Activated naive CD4-positive, alpha-beta T cell (primary cell): ENCODE measurements at places on chromosomes 4 and X.
A peak's percentile ranks its signal among the peaks of the same experiment; 100 is the strongest.

DNA sequence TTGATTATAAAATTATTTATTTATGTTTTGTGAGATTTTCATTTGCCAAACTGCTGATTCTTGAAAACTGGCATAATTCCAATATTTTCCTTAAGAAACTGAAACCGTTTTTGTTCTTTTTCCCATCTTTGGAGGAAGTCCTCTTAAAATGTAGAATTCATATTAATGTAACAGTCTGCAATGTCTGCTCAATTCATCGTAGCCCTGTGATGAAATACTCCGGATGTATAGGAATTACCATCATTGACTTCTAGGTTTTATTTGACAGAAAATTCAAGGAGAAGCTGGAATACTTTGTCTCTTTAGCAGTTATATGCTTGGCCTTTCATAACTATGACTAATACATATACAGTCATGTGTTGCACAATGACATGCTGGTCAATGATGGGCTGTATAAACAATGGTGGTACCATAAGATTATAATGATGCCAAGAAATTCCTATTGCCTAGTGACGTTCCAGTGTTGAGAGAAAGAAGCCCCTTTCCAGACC lies 185.0 kb upstream of the GPRIN3 start:
- no peak for DNase-seq

DNA sequence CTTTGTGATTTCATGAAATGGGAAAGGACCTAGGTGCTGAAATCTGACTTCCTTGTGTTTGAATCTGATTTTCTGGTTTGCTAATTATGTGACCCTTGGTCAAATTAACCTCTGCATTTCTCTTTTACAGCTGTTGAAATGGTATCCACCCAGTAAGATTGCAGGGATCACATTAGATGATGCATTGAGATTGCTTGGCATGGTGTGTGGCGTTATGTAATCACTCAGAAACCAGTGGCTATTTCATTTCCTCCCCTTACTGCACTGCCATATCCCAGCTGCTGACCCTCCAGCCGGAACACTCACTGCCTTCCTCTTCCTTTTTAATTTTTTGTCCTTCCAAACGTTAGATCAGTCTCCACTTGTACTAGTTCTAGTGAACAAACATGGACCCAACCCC lies 79.0 kb downstream of the KLHL8 start:
- no peak for DNase-seq

DNA sequence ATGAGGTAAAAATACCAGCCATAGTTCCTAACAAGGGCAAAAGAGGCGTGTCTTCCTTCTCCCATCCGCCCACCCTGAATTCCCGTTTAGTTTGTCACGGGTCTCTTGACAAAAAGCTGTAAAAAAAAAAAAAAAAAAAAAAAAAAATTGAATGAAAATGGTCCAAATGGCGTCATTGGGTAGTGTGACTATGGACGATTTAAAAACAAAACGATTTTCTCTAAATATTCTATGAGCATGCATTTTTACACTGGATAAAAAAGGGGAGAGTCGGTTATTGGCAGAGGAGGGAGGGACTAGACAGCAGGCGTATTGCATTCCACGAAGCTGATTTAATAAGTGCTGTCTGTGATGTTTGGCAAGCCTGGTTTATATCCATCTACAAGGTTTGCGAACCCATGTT lies at the start of gene FAM133A:
TSS of gene FAM133A (plus strand) at position 338 of the 403 bp plus-strand sequence. CDS start 35,214 bp downstream, outside the sequence.
- DNase-seq: no peak

GRCh38 chr4:1683261-1683735 lies 815 bp downstream of the FAM53A start:
- no peak for DNase-seq

- DNase-seq: no peak
Measured at GRCh38 chr4:185534866-185535611, at the start of gene PDLIM3. Gene PDLIM3, minus strand, starts transcription at chr4:185535507. Its CDS starts 73 bp downstream, at chr4:185535434.

GRCh38 chrX:132004728-132005127 lies 18.4 kb upstream of the STK26 start:
- no peak for DNase-seq

- DNase-seq: no peak
Measured at GRCh38 chr4:126955292-126956183, 677.2 kb upstream of the INTU start.

DNA sequence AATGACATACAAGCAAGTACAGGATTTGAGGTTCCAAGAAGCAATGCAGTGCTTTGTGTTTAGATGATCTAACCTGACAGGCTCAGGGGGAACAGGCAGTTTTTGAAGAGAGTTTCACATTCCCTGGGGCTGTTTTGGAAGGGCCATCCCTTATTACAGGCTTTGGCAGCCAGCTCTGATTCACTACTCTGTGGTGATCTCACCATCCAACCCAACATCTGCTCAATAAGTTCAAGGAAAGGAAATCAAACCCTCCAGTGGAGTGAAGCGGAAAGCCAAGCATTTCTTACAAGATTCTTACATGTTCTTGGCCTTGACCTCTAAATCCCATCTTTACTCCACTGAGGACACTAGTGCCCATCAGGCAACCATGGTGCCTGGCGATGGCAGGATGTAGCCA lies 7.5 kb downstream of the IDS start:
- no peak for DNase-seq

- DNase-seq: no peak
Measured at GRCh38 chr4:183284258-183284785, 35.8 kb downstream of the CLDN22 start.

GRCh38 chr4:188869581-188869980 lies 730.3 kb downstream of the TRIML1 start:
- DNase-seq: no peak

DNA sequence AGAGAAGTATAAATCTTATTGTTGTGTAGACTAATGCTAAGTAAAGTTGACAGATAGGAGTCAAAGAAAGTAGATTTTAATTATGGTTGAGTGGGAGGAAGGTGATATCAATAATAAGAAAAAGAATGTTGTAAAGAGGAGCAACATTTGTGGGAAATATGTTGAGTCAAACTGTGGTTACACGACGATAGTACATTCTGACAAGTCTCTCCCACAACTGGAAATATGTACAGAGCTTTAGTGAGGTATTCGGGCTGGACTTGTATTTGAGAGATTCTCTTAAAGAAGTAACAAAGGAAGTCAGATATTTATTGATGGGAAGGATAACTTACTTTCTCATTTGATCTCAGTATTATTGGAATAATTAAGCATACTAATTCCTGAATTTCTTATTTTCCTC lies 525.3 kb upstream of the MAGEB2 start:
- DNase-seq: no peak

GRCh38 chr4:589219-589963 lies 13.3 kb upstream of the TMEM271 start:
- no peak for DNase-seq

- no peak for DNase-seq
Measured at GRCh38 chr4:41323179-41323578, 66.5 kb downstream of the UCHL1 start.

GRCh38 chr4:42339935-42340406 lies 57.3 kb upstream of the SHISA3 start:
- no peak for DNase-seq

DNA sequence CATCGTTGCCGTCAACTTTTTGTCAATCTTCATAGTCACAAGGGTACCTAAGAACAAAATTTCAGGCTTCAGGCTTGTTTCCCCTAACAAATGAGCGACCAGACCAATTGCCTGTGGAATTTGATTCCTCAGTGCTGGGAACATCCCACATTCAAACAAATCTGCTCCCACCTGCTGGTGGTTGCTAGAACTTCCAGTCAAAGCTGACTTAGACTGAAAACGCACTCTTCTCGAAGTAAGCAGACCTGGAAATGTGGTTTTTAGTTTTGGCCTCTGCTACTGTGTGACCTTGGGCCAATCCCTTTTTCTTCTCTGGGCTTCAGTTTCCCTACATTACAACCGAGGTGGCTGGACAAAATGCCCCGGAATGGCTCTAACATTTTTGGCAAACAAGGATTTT lies 1.8 kb upstream of the GABRQ start:
- DNase-seq: no peak

GRCh38 chr4:67879486-67879885 lies 4.3 kb downstream of the TMPRSS11D start:
- DNase-seq: no peak

GRCh38 chr4:143286701-143287571 lies 49.7 kb upstream of the GAB1 start:
- DNase-seq: no peak

DNA sequence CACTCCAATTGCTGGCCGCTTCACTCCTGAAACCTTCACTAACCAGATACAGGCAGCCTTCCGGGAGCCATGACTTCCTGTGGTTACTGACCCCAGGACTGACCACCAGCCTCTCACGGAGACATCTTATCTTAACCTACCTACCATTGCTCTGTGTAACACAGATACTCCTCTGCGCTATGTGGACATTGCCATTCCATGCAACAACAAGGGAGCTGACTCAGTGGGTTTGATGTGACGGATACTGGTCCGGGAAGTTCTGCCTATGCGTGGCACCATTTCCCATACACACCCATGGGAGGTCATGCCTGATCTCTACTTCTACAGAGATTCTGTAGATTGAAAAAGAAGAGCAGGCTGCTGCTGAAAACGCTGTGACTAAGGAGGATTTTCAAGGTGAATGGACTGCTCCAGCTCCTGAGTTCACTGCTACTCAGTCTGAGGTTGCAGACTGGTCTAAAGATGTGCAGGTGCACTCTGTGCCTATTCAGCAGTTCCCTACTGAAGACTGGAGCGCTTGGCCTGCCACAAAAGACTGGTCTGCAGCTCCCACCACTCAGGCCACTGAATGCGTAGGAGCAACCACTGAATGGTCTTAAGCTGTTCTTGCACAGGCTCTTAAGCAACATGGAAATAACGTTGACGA lies 35.8 kb upstream of the PRDM8 start:
- no peak for DNase-seq

- DNase-seq: no peak
Measured at GRCh38 chr4:77036206-77036605, 39.6 kb downstream of the CCNI start.

DNA sequence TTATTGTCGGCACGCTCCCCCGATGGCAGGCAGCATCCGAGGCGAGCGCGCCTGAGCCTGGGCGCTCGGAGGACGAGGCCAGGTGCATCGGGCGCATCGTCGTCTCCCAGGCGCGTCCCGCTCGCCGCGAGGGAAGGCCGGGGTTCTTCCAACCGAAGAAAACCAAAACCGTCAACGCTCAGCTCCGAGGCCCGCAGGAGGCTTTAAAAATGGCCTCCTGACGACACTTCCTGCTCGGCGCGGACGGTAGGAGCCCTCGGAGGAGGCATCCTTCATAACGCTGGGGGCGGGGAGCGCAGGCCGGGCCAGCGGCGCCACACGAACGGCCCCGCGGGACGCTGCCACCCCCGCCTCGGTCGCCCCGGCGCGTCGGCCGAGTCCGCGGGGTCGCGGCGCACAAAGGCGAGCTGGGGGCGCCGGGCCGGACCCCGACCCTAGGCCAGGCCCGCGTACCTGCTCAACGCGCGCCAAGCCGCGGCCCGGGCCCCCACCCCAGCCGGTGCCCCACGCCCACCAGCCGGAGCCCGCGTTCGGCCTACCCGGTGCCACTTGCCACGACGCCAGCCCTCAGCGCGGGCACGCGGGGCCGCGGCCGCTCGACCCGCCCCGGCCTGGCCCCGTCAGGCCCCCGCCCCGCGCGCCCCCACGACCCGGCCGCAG lies 501 bp downstream of the ZNF518B start:
- peak; percentile 28 for DNase-seq

- DNase-seq: no peak
Measured at GRCh38 chr4:172124656-172125308, 311.6 kb downstream of the GALNTL6 start.

- no peak for DNase-seq
Measured at GRCh38 chrX:101349193-101349562, 636 bp upstream of the TIMM8A start.

DNA sequence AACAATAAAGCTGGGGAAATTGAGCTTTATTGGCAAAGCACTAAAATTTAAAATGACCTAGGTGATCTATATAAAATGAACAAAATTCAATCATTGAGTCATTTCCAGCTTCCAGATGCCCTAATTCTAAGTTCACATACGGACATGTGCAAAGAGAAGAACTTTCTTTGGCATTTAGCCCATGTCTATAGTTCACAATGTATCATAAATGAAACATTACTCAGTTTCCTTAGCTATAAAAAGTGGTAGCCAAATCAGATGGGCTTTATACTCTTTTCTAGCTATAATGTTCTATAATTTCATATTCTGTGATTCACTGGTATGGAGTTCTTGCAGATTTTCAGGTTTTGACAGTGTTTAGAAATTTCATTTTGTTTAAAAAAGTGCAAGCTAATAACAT lies 327.4 kb downstream of the KCTD8 start:
- DNase-seq: no peak

DNA sequence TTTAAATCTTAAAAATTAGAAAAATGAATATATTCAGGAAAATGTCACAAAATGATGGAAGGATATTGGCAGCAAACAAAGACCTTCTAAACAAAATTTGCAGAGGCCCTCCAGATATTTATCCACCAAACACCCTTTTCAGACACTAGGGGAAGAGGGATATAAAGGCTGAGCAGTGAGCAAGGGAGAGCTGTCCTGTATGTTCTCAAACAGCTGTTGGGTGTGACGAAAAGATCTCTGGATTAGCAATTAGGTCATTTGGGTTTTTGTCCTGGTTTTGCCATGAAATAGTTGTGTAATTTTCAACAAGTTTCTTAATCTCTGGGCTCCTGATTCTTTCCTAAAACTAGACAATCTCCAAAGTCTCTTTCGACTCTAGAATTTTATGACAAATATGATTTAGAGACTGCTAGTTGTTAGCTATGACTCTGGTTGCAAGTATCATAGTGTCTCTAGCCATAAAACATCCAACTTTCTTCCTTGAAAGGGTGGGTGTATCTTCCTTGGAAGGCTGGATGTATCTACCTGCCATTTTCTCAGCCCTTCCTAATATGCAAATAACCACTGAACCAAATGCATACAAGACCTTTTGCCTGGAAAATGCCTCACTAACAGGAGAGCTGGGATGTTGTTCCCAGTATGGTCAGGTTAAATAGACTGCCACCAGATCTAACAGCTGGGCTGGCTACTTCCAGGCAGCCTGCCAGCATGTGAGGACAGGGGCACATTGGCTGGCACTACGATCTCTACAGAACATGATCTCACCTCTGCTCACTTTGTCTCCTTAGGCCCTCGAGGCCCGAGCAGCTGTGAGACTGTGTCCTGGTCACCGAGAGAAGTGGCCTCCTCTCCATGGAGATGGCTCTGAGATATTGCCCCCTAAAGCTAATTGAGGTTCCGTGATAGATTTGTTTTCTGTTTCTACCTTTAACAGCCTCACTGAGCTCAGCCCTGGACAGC lies 225.5 kb upstream of the JADE1 start:
- no peak for DNase-seq

GRCh38 chr4:108345862-108346817 lies 177.4 kb upstream of the LEF1 start:
- no peak for DNase-seq

GRCh38 chr4:158163941-158164767 lies 8.7 kb downstream of the GASK1B start:
- no peak for DNase-seq
